CD4-positive, alpha-beta T cell treated with Interleukin-1 beta for 1 hour (primary cell): ENCODE measurements at places on chromosomes 5 and 9.
A peak's percentile ranks its signal among the peaks of the same experiment; 100 is the strongest.

DNA sequence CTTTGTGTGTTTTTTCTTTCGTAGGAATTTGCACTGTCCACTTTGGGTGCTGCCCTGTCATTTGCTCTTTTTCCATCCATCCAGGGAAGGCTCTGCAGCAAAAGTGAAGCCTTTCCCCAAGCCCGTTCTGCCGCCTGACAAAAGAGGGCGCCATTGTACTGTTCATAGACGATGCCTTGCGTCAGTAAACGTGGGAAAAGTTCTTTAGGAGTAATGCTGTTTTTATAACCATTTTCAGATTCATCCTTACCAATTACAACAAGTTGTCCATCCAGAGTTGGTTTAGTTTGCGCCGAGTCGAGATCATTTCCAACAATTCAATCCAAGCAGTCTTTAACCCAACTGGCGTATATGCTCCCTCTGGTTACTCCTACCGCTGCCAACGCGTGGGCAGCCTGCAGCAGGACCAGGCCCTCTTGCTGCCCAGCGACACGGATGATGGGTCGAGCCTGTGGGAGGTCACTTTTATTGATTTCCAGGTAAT is 34.3 kb upstream of the RPS23 start:
- peak; percentile 23 for DNase-seq

DNA sequence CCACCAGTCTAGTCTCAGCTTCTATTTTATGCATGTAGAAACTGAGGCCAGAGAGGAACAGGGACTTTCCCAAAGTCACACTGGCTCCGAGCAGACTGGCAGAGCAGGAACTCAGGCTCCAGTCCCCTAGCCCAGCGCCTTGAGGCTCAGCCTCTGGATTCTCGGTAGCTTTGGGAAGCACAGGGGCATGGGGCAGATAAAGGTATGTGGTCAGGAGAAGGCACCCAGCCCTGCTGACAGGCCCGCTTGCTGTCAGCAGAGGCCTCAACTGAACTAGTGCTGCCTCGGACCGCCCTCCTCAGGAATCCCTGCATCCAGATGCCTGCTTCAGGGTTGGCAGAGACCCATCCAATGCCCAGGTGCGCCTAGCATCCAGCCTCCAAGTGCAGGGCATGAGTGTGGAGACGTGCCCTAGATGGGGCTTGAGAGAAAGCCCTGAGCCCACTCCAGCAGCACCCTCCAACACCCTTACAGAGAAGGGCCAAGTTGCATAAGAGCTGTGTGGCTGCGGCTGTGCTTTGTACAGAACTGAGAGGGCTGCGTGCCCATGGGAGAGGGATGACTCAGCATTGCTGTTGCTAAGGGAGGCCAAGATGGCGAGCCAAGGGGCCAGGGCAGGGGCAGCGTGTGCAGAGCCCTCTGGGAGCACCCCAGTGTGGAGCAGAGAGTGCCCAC is 168.6 kb downstream of the MACROH2A1 start:
- peak; percentile 26 for DNase-seq

- DNase-seq: no peak
Observed at GRCh38 chr5:15786884-15787283, 286.9 kb downstream of the FBXL7 start.

GRCh38 chr5:40391642-40392041 is 288.1 kb upstream of the PTGER4 start:
- no peak for DNase-seq

- DNase-seq: no peak
Observed at GRCh38 chr5:175520873-175521272, 42.5 kb downstream of the SFXN1 start.

DNA sequence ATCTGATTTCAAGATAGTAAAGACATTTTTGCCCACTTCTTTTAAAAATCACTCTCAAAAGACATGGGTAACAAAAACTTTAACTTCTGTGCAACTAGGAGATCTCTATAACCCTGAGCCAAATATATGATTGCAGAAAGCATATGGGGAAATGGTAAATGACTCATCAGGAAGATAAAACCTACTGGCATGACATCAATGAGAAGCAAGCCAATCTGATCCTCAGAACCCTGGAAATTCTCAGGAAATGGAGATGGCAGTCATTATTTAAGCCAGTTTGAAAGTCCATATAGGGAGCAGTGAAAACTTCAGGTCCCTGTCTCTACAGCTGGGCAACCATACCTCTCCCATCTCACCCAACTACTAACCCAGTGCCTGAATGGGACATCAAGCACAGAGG is 249.7 kb upstream of the NREP start:
- no peak for DNase-seq

DNA sequence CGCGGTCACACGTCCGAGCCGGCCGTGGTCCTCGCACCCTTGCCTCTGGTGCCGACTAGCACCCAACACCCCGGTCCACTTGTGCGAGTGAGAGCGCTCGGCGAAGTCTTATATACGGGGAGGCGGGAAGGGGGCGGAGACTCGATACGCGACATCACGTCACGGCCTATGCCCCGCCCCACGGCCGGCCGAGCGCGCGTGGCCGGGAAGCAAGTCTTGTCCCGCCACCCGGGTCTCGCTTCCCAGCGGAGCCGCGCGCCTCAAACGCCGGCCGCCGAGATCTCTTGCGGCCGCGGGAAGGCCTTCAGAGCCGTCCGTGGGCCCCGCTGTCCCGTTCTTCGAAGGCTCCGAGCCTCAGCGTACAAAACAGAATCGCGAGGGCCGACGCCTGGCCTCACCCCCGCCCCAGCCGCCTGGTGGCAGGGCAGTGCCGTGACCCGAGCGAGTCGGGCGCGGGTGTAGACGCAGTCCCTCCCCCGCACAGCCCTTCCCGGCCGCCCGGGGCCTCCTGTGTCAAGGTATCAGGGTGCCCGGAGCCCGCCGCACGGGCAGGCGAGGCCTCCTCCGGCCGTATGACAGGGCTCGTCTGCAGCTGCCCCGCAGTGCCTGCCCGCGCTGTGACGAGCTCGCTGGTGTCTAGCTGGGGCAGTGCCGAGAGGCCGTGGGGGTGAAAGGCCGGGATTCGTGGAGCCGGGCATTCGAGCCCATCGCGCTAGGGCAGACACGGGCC is at the start of gene PLK2:
Gene PLK2 (minus strand): TSS at position 85 of the 730 bp plus-strand sequence. CDS start 127 bp downstream, outside the sequence.
- peak; percentile 91 for DNase-seq

DNA sequence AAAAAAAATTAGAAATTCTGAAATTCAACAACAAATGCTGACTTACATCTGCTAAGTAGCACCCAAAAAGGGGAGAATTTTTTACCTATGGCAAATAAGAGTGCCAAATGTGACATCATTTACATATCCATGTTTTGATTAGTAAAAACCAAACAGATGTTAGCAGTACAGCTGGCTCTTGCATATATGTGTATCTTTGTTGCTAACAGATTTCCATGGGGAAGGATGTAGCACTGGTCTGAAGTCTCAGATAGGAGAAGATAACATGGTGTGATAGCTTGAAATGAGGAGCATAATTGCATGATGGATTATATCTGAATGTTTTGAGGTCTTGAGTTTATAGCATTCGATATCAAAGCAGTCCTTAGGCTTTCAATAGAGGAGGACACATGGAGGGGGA is 17.5 kb downstream of the PIK3R1 start:
- DNase-seq: no peak

GRCh38 chr5:24492229-24492628 is 152.5 kb downstream of the CDH10 start:
- no peak for DNase-seq

- no peak for DNase-seq
Observed at GRCh38 chr5:79975422-79975821, 15.6 kb downstream of the MTX3 start.

- no peak for DNase-seq
Observed at GRCh38 chr9:86531273-86531970, 177.2 kb upstream of the TUT7 start.

DNA sequence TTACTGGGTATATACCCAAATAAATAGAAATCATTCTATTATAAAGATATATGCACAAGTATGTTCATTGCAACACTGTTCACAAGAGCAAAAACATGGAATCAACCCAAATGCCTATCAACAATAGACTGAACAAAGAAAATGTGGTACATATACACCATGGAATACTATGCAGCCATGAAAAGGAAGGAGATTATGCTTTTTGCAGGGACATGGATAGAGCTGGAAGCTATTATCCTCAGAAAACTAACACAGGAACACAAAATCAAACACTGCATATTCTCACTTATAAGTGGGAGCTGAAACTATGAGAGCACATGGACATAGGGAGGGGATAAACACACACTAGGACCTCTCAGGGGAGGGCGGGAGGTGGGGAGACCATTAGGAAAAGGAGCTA is 298.4 kb upstream of the CDH9 start:
- DNase-seq: no peak

- DNase-seq: no peak
Observed at GRCh38 chr5:154712518-154713437, 42.4 kb upstream of the LARP1 start.

DNA sequence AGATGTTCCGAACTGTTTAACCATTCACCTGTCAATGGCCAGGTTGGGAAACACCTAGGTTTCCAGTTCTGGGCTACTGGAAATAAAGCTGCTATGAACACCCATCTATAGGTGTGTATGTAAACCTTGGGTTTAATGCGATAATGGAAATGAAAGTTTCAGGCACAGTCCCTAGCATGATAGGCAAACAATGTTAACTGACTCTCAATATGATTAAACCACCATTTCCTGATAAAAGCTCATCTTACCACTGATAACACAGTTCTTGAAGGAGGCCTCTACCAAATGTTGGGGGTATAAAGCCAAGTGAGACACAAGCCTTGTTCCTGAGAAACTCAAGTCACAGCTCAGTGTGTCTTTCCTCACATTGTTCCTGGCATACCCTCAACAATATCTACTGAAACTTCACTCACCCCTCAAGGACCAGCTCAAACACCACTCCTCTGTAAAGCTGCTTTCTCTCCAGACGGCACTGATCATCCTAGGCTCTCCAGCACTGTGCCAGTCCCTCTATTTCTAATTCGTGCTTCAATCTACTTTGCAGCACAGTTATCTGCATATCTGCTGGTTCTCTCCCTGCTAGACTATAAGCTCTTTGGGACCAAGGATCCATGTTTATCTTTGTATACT is 15.8 kb downstream of the RAB14 start:
- no peak for DNase-seq

DNA sequence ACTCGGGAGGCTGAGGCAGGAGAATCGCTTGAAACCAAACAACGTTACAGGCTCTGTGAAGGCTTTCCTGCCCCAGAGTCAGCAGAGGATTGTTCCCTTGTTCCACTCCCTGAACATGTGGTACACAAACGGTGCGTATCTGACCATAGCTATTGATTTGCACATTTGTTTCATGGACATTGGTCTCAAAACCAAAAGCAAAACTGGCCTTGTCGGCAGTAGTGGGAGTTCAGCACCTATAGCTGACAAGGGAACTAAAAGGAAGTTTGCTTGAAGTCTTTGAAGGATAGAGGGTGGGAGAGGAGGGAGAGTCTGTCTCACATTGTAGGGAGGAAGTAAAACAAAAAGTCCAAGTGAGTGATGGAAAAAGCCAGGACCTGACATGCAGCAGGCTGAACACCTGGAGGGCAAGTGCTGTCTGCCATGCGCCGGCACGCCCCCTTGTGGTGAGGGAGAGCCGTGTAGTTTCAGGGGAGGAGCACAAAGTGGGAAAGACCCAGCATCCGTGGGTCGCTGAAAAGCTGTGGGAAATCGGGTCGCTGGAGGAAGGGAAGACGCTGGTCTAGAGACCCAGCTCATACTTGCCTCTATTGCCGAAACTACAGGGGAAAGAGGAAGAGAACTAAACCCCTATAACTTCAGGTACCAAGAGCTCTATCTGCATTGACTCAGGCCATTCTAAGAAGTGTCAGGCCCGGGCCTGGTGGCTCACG is 58.0 kb downstream of the RAD23B start:
- peak; percentile 71 for DNase-seq

GRCh38 chr5:16051246-16051755 is 128.3 kb downstream of the MARCHF11 start:
- no peak for DNase-seq

DNA sequence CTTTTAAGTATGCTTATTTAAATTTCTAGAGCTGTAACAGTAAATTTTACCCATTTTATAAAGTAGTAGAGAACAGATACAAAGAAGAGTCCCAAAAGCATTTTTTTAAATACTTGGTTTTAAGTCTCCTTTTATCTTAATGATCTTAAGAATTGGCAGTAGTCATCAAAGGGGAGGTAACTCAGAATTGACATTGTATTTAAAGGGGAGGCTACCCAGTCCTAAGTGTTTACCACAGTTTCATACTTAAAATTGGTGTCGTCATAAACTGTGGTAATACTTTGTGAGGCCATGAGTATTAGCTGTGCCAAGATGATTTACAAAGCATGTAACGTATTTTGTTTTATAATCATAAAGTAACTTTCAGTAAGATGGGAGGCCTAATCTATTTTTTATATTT is 14.8 kb downstream of the SLC25A46 start:
- DNase-seq: no peak

- no peak for DNase-seq
Observed at GRCh38 chr9:123597876-123598556, 242.0 kb downstream of the CRB2 start.

DNA sequence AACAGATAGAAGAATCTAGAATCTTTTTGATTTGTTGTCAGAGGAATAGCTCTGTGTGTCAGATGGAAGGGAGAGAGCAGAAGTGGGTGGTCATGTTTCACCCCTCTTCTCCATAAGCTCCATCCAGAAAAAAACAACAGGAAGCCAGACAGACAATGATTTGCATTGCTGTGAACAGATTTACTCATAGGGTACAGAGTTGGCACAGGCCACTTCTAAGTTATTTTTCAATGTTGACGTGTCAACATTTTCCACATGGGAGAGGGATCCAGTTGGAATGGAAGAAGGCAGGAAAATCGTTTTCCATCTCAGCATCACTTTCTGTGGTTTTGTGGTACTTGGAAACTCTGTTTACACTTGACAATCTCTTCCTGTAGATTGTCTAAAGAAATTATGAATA is 86.7 kb downstream of the INSYN2B start:
- no peak for DNase-seq

DNA sequence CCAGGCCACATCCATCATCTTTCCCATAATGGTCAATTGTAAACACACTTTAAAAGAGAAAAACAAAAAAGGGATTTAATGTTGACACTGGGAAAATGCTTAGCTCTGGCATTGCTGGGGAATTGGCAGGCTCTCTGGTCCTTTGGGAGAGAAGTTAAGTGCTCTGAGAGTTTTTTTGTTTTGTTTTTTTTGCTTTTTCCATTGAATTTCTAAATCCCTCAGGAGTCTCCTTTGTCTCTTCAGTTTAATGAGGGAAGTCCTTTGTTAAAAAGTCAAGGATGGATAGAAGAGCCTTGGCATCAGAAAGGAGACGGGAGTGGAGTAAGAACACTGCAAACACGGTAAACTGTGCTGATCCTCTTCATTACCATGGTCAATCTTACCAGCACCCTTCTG is 7.1 kb upstream of the HAND1 start:
- no peak for DNase-seq

- no peak for DNase-seq
Observed at GRCh38 chr5:14753292-14753691, 88.8 kb downstream of the OTULIN start.

GRCh38 chr5:3460416-3460815 is 135.2 kb upstream of the IRX1 start:
- DNase-seq: no peak

DNA sequence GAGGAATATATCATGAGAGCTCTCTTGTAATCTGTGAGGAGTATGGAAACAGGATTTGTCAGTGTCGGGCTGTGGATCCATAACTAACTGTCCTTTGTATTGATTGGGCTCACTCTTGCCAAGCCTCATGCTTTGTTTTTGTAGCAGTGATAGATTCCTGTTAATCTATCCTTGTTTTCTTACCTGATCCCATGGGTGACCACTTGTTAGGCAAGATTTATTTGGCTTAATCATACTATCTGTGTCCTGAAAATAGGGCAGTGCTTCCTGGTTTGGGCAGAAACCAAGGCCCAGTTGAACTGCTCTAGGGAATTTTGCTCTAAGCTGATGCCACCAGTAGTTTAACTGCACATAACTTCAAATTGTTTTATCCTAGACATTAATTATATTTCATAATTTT is 6.1 kb downstream of the NDFIP1 start:
- DNase-seq: no peak
